ENCODE measurements at places on chromosomes 1 and 21. TPM values are rescaled to one million over a fixed set of nuclear protein-coding genes. Genes with fewer than 3 reads are reported as not detected.

Gene PLEKHN1
- total RNA-seq = not detected

Gene TEKT2
- total RNA-seq = 2.2 TPM

Gene PYHIN1
- not detected for total RNA-seq

Gene CFAP107
- total RNA-seq = 0.69 TPM

Gene RPAP2
- total RNA-seq = 24.6 TPM

Gene SELE
- 7.1 TPM for total RNA-seq

Gene WDR64
- total RNA-seq = not detected

Gene CHRM3
- total RNA-seq = 26.8 TPM

Gene OR2L13
- 2.6 TPM for total RNA-seq

Gene SLC16A1
- 127 TPM for total RNA-seq

Gene NECTIN4
- not detected for total RNA-seq

Gene PLA2G4A
- total RNA-seq = 15.4 TPM

Gene SLC35F3
- total RNA-seq = 13.5 TPM

- DNase-seq = peak; percentile 28
Observed at GRCh38 chr1:55970526-55971110, 608.7 kb downstream of the PLPP3 start.

DNA sequence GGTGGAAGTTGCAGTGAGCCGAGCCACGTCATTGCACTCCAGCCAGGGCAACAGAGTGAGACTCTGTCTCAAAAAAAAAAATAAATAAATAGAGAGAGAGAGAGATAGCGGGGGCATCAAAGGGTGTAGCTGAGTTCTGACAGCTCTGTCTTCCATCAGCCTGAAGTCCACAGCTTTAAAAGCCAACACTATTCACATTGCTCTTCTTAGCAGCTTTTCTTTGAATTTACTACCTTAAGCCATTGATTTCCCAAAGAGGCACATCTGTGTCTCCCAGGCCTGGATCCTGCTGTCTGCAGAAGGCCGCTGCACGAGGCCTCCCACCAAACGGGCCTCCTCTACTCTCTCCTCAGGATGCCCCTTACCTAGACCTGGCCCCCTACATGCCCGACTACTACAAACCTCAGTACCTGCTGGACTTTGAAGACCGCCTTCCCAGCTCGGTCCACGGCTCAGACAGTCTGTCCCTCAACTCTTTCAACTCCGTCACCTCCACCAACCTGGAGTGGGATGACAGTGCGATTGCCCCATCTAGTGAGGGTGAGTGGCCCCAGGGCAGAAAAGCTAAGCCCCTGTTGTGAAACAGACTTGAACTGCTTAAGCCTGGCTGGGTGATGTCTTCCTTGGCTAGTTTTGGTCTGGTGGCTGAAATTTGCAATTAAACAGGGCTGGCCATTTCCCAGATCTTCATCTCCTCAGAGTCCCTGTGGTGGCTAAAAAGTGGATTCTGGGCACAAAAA is 16.5 kb upstream of the SLC25A34 start:
- DNase-seq = no peak

DNA sequence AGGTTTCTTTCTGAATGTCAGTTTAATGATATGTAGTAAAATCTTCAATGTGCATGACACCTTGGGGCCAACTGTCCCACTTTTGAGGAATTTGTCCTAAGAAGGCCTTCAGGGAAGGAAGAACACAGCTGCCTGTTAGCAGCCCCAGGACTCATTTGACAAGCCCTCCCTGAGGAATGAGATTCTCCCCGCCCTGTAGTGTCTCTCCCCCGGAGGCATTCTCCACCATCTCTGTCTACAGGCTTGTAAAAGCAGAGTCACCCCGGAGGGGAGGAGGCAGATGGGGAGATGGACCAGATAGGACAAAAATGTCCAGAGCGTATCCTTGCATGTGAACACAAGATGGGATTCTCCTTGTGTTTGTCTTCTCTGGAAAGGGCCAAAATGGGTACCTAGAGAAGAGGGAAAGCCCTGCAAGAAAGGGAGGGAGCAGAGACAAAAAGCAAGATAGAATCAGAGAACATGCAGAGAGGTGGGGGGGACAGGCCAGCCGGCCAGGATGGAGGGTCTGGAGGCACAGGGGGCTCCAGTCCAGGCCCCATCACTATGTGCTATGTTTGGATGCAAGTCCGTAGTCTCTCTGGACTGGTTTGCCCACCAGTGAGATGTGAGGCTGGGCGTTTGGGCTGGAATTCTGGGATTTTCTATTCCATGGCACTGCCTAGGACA is 12.0 kb upstream of the WNT3A start:
- no peak for DNase-seq

GRCh38 chr1:189513091-189513490 is 964.6 kb downstream of the BRINP3 start:
- DNase-seq = no peak

GRCh38 chr1:183968386-183968785 is 69.1 kb downstream of the COLGALT2 start:
- peak; percentile 3 for DNase-seq

GRCh38 chr1:226017070-226017469 is 17.9 kb upstream of the SDE2 start:
- no peak for DNase-seq

GRCh38 chr1:185699874-185700273 is 34.3 kb upstream of the HMCN1 start:
- DNase-seq = no peak

DNA sequence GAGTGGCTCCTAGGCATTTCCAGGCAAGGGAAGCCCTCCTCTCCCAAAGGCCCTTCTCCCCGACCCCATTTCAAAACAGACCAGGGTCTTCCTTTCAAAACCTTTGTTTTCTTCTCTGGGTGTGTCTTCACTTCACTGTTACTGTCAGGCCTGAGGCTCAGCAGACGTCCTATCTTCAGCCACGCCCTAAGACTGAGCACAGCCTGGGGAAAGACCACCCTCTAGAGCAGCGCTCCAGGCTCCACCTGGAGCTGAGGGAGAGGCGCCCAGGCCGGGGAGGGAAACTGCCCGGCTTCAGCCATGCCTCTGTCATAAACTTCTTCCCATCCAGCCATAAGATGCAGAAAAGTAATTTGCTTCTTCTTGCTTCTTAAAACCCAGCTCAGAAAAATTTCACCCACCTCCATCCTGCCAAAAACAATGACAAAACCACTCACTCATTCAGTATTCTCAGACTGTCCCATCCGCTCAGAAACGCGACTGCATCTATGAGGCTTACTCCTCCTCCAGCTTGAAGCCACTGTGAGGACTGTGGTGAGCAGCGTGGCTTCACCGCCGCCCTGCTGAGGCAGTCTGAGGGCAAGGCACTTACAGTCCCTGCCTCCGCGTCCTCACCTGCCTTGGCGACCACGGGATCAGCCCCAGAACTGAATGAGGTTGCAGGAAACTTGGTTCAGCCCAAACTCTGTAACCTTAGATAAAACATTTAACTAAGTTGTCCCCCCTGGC is 36.1 kb downstream of the VN1R5 start:
- no peak for DNase-seq

- peak; percentile 54 for DNase-seq
Observed at GRCh38 chr1:74468982-74469603, 43.3 kb downstream of the LRRC53 start.

- peak; percentile 39 for DNase-seq
Observed at GRCh38 chr1:192709544-192709943, 73.6 kb downstream of the RGS13 start.

GRCh38 chr1:4380564-4381168 is 273.7 kb upstream of the AJAP1 start:
- no peak for DNase-seq

DNA sequence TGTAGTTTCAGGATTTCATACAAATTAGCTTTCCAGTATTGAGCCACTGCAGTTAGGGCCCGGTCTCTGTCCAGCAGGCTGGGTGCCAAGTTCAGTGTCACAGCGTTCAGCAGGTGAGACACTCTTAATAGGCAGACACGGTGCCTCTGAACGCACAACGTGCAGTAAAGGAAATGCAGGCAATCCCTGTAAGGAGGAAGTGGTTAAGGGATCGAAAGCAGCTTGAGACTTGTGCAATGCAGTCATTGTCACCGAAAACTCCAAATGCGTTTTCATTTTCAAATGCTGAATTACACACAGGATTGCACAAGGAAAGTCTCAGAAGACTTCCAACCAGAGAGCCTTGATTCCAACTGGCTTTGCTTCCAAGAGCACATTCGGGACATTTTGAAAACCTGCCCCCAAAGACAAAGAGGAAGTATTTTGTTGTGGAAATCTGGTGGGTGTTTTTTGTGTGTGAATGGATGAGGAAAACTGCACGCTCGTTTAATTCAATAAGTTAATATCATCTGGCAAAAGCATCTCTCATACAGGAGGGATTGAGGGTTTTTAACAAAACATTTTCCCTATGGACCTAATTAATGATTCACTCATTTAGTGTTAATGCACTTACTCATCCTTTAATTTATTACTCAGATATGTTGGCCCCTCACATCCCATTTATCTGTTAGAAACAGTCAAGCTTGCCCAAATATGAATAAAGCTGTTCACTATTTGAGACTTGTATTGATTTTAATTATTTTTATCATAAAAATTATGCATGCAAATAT is 61.6 kb downstream of the PTGS2 start:
- no peak for DNase-seq

DNA sequence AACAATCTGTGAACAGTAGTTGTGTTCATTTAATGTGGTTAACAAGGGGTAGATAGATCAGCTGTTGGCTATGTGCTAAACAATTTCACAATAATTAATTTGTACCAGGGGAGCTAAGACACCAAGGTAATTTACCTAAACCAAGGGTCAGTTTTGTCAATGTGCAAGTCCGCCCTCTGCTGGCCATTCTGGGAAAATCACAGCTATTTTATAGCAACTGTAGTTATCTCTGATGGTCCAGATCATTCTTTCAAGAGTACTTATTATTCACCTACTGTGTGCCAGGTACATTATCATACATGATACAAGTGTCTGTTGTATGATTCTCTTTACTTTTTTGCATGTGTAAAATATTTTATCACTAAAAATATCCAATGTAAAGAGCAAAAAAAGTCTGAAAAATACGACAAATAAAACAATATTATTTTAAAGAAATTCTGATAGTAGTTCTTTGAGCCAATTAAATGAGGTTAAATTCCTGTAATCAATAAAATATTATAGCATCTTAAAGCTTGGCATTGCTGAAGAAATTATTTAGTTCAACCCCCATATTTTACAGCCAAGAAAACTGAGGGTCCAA is 312.3 kb upstream of the FAM78B start:
- peak; percentile 44 for DNase-seq

- DNase-seq = no peak
Observed at GRCh38 chr1:3033040-3033789, 11.9 kb downstream of the ACTRT2 start.

DNA sequence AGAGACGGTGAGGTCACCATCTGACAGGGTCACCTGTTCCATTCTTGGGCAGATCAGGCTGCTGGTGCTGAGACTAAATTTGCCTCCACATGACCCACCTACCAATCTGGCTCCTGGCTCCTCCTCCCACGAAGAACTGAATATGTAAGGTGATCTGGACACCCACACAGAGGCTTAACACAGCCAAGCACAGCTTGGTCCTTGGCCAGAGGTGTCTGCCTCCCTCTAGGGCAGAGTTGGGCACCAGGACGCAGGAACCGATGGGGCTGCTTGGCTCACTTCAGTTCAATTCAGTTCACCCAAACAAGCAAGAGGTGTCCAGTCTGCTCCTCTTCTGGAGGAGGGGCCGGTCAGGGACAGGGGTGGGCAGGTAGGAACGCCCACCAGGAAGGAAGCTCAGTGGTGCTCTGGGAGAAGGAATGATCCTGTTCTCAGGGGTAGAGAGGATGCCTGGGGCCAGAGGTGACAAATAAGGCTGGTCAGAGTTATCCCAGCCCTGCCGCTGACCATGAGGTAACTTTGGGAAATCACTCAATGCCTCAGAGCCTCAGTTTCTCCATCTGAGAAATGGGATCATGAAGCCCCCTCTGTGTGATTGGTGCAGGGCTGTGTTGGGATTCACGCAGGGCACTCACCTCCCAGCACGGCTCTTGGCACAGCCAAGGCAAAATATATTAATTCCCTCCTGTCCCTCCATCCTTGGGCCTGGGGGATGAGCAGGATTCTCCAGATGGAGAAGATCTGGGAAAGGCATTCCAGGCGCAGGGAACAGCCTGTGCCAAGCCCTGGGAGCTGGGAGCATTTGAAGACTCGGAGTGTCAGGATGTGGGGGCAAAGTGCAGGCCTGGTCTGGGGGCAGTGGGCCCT is 284.5 kb downstream of the PTPRU start:
- no peak for DNase-seq

- no peak for DNase-seq
Observed at GRCh38 chr1:167526667-167527383, 8.5 kb upstream of the CD247 start.

DNA sequence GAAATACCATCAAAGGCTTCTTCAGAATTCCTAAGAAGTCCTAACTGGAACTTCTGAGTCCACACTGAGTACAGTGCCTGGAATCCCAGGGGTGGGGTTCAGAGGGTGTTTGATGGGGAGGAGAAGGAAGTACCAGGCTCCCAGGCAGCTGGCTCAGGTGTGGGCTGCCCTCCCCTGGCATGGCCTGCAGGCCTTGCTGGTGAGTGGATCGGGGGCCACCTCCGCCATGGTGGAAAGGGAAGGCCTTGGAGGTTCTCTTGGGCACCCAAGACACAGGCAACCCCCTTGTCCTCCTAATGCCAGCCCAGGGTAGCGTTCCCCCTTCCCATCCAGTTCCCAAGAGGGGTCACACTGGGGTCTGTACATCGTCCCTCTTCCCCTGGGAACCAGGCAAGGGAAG is 26.8 kb upstream of the TNFRSF1B start:
- no peak for DNase-seq

- DNase-seq = no peak
Observed at GRCh38 chr1:33004613-33005012, 32.1 kb downstream of the AK2 start.

DNA sequence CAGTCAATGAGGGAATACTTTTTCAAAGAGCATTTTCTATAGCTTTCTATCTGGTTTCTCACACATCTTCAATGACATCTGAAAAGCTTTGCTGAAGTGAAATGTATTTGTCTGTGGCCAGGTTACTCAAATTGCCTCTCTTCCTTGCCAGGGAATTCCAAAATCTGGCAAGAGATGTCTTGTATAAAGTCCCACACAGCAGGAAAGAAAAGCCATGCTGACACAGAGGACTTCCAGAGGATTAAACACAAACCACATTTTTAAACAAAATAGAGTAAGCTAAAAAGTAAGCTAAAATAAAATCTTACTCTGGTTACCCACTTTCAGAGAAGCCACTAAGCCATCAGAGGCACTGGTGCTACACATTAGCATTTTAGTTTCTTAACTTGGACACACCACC is 93.1 kb upstream of the BCAR3 start:
- DNase-seq = no peak

DNA sequence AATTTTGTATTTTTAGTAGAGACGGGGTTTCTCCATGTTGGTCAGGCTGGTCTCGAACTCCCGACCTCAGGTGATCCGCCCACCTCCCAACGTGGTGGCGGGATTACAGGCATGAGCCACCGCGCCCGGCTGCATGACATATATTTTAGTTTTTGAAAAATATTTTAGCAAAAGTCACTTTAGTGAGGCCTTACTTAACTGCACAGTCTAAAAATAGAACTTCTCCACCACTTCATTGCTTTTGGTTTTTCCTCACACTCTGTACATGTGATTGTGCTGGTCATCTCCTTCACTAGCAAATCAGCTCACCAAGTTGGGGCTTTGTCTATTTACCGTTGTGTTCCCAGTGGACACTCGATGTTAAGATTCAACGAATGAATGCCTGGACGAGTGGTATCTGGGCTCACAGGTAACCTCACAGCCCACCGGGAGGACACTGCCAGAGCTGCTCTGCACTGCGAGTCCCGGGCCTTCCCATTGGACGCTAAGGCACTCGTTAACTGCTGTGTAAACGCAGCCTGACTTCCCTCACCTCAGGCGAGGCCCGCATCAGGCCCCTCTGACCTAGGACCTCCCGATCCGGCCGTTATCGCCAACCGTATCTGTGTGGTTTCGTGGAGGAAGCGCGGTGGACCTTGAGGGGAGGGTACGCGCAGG is 14.0 kb upstream of the ZNF692 start:
- DNase-seq = peak; percentile 56

- DNase-seq = no peak
Observed at GRCh38 chr1:1032424-1032823, 12.5 kb downstream of the AGRN start.
